ENCODE measurements at places on chromosomes 5 and 9.

DNA sequence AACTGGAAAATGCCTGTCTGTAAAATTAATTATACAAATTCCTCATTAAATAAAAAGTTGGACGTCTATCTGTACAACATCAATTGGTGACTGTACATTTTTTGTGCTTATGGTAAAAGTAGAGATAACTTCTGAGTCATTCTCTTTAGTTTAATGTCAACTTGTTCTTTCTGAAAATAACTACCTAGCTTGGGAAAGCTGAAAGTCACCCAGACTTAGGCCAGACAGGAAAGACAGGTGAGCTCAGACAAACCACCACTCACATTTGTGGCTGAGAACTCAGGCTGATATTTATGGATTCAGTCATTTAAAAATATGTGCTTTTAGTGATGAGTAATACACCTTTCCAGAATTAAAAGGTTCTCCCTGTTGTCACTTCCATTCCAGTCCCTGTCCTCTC is 31.9 kb upstream of the ENTREP1 start:
- no peak for DNase-seq

DNA sequence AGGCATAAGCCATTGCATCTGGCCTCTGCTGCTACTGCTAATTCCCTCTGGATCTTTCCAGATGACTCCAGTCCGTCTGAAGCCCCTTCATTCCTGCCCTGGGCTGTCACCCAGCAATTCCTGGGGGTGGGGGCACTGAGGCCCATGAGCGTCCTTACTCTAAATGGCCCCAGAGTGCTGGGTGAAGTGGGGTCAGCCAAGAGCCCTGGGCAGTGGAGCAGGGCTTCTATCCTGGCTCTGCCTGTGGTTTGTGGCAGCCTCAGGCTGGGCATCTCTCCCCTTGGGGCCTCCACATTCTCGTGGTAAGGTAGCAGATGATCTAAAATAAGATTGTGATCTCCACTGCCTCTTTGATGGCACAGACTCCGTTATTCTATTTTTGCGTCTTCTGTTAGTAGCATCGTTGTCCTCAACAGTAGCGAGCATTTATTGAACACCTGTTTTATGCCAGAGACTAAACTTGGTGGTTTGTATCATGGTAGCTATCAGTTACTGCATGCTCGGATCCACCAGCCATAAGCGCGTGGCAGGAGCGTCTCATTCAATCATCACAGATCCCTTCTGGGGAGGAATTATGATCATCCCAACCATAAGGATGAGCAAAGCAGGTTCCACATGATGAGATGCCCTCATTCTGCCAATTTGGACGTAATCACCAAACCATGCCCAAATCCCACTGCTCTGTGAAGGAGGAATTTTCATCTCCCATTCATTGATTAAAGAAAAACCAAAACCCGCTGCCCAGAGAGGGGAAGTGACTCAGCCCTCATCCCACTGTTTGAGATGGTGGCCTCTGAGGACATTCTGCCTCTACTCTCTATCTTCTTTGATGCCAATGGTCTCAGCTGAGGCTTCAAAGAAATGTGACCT is 21.9 kb upstream of the DUSP1 start:
- no peak for DNase-seq

DNA sequence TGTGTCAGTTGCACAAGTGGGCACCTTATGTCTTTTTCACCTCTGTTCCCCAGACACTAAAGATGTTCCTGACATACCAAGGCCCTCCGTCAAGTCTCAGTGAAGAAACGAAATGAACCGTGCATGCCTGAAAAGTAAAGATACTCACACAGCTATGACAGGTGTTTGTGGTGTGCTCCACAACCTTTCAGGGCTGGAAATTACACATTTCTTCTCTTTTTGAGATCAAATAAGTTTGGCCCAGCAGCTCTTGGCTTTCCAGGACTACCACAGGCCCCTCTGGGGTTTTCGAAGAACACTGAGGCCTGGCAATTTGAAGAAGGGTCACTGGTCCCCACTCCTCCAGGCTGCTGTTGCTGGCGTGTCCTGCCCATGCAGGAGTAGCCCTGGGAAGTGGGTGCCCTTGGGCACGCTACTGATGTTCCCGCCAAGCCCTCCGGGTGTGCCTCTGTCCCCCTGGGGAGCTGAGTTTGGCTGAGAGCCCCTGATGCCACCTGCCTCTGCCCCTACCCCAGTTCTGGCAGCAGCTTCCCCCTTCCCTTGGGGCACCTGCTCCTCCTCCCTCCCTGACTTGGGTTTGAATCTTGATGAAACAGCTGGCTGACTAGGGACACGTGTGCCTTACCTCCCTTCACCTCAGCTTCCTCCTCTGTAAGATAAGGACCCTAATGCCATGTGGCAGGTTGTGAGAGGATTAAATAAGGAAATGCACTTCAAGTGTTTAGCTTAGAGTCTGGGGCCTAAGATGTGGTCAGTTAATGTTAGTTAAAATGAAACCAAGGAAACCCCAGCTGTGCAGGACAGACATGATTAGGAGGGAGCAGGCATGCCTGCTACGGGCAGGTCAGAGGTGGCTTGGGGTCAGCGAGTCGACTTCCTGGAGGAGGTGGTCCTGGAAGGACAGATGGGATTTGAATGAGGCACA is 49.1 kb upstream of the GADD45G start:
- DNase-seq = peak; percentile 21

- DNase-seq = no peak
Observed at GRCh38 chr5:100614308-100614707, 79.1 kb downstream of the FAM174A start.

GRCh38 chr9:70924895-70925547 is 196.4 kb downstream of the TRPM3 start:
- DNase-seq = peak; percentile 94

GRCh38 chr5:78361631-78361993 is 1.2 kb downstream of the SCAMP1 start:
- no peak for DNase-seq

GRCh38 chr5:176870110-176870591 is 29.0 kb downstream of the HK3 start:
- peak; percentile 63 for DNase-seq

DNA sequence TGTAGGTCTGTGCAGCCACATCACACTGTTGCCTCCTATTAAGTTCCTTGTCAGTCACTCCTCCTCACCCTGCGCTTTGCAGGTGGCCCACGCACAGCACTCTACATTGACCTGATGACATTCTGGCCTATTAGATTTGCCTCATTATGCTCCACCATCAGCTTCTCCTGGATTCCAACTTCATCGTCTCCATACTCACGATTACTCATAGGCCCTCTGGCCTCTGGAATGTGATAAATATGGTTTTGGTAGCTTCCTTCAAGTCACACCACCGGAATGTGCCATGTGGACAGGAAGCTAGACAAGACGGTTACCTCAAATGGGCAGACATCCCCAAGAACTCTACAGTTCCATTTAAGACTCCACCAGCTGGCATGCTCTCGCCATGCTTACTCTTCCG is 158.0 kb upstream of the LHFPL2 start:
- peak; percentile 76 for DNase-seq

- peak; percentile 24 for DNase-seq
Observed at GRCh38 chr9:77750284-77750683, 102.2 kb upstream of the GNA14 start.

GRCh38 chr5:6206501-6206900 is 171.8 kb downstream of the MED10 start:
- no peak for DNase-seq

DNA sequence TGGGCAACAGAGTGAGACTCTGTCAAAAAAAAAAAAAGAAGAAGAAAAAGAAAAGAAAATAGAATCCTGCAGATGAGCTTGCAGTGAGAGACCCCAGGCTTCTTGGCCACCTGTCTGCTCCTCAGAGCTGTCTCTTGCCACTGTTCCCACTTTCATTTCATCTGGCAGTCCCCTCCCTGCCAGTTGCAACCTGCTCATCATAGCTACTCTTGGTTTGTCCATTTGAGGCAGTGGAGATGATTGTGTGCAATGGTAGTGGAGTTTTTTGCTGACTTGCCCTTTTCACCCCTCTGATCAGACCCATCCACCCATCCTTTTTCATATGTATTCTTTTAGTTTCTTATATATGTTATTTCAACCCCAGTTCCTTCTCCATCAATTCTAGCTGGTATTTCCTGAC is 28.7 kb downstream of the ANKRD33B start:
- DNase-seq = no peak

DNA sequence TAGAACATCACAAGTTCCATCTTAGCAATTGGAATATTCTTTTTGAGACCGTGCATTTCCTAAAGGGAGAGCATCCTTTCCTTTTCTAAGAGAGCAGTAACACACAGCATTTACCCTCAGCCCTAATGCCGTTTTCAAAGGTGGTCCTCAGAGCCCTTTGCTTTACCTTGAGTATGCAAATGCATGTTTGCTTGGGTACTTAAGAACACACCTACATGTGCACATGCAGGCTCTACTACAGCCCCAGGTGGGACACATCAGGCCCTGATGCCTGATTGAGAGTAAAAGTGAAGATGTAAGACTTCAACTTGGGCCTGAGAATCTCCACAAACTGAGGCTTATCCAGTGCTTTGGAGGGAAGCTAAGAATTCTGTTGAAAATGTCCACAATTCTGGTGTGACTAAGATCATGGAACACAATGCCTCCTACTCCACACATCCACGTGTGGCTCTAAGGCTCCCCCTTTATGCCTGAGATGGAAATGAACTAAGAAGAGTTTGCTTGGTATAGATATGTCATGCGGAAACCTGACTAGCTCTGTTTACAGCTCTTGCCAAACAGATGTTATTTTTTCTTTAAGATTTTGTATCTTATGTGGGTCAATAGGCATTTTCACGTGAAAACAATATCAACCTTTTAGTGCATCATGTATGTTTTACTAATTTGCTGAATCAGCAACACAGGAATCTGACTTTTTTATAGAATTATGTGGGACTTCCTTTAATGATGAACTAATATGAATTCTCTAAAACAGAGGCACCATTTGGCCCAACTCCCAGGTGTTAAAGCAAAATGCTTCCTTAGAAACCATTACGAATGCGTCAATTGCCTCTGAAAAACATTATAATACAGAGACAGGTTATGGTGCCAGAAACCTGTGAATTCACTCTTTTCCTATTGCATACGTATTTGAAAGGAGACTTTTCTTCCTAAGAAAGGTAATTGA is 48.9 kb upstream of the SLC2A8 start:
- peak; percentile 84 for DNase-seq
